Caco-2 (cell line): ENCODE measurements at places on chromosomes 16 and 17. TPM values are rescaled to one million over a fixed set of nuclear protein-coding genes. Genes with fewer than 3 reads are reported as not detected.

GRCh38 chr16:10629592-10629963 lies 49.2 kb upstream of the EMP2 start:
- peak; percentile 32 for DNase-seq

DNA sequence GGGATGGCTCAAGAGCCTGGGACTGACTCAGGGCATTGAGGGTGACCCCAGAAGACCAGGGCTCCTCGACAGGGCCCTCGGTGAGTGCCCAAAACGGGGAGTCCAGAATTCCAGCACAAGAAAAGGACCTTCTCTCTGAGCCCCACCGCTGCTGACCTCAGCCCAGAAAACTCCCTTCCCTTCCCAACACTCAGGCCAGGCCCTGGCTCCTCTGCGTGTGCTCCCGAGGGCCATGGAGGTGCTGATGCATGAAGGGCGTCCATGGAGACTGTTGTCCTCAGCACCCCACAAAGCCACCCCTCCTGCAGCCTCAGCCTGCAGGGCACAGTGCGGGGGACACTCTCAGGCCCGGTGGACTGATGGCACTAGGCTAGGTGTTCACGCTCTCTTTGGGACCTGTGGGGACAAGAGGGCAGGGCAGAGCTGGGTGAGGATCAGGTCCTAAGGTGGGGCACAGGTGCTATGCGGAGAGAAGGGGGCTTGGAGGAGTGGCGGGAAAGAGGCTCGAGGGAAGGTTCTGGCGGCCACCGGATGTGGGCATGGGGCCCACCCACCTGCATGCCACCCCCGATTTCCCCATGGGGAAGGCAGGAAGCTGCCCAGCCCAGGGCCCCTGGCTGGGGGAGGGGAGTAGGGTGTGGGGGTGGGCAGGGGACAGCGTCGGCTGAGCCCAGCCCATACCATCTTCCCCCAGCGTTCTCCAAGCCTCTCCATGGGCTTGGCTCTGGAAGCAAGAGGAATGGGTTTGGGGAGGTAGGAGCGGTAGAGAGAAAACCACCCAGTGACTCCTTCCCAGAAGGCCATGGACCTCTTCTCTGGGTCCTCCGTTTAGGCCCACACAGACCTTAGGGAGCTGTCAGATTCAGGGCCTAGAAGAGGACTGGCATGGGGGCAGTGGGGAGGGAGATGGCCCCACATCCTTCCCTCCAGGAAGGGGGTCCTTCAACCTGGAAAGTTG lies 4.5 kb upstream of the TSPOAP1 start:
- no peak for DNase-seq

DNA sequence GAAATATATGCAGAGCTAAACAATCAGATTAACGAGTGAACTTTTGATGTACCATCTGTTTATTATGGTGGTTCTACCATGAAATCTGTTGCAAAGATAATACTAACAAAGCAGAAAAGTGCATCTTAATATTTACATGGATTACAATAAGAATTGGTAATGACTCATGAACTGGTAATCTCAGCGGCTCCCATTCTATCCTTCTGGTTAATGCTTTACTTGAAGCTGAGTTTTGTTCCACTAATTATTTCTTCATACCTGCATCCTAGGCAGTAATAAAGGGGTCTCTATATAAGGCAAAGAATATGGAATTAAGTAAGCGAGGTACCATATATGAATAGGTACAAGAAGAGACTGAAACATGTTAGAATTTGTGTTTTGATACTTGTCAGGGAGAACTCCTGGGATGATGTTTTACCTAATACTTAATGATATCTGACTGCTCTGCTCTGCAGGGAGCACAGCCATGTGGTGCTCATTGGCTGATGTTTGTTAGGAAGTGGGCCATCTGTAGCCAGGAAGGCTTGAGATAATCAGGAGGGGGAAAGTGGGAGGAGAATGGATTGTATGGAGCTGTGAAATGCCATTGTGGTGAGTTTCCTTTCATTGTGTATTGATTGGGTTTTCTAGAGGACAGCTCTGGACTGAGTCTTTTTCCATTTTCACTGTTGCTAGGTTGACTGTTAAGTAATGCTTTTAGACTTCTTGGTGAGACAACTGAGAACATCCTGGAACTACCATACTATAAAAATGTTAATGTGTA lies 52.6 kb downstream of the MAP2K6 start:
- DNase-seq, result no peak

- no peak for DNase-seq
Observed at GRCh38 chr16:63422715-63423114, 1386.5 kb upstream of the CDH8 start.

- no peak for DNase-seq
Observed at GRCh38 chr16:82728901-82729300, 102.1 kb downstream of the CDH13 start.

The BOLA2B gene
- total RNA-seq, result 96.5 and 114 TPM in 2 replicates

The ST6GALNAC1 gene
- total RNA-seq, result 1.6 and 1.7 TPM in 2 replicates

GRCh38 chr16:21702276-21702675 lies 38.5 kb downstream of the OTOA start:
- no peak for DNase-seq
